Anterior cingulate cortex (tissue), 58 donors: ENCODE measurements at places on chromosomes 5 and 9.

DNA sequence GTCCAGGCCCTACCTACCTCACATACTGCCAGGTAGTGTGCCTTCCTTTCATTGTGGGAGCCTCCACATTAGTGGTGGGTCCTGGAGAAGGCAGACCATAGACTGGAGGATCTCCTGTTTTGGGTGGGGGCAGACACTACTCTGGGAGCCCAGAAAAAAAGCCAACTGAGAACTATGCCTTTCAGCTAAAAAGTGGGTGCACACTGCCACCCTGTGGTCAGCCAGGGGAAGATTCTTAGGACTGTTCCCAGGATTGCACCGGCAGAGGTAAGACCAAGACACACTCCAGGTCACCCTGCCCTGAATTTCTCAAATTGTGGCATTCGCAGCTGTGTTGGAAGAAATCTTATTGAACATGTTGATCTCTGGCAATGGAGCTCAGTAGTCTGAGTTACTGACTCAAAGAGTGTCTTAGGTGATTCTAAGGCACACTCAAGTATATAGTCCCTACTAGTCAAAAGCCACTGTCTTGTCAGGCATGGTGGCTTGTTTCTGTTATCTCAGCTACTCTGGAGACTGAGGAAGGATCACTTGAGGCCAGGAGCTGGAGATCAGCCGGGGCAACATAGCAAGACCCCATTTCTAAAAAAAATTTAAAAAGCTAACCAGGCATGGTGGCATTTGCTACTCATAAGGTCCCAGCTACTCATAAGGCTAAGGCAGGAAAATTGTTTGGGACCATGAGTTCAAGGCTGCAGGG is 3.6 kb downstream of the SIGMAR1 start:
- peak; percentile 68 for DNase-seq

DNA sequence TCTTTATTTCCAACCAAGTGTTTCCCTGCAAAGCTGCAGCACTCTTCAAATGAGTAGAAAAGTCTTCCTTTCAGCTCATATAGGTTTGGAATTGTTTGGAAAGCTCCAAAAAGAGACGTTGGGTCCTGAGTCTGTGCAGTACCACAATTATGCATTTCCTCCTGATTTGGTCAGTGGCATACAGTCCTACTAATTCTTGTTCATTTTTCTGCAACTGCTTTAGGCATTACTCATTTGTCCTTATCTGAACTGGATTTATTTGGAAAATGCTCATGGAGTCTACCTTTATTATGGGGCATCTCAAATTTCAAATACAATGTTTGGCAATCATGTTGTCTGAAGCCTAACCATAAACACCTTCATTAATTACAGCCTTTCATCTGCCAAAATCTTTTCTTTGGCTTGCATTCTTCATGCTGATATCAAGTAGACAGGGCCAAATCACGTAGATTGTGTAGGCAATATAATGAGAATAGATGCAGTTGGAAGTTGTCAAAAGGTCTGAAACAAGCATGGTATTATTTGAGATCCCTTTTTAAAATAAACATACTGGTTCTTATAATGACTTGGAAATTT is 232.8 kb downstream of the TLE1 start:
- DNase-seq: no peak

DNA sequence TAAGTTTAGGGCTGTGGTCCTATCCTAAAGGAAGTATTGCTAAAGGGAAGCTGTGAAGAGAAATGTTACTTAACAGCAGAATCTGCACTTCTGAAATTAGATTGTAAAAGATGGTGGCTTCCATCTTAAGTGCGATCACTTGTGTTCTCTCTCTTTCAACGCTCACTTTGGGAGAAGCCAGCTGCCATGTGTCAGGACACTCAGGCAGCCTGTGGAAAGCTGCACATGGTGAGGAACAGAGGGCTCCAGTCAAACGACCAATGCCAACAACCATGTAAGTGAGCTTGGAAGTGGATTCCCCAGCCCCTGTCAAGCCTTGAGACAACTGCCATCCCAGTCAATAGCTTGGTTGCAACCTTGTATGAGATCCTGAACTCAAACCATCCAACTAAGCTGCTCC is 51.7 kb upstream of the GLRX start:
- DNase-seq: no peak

DNA sequence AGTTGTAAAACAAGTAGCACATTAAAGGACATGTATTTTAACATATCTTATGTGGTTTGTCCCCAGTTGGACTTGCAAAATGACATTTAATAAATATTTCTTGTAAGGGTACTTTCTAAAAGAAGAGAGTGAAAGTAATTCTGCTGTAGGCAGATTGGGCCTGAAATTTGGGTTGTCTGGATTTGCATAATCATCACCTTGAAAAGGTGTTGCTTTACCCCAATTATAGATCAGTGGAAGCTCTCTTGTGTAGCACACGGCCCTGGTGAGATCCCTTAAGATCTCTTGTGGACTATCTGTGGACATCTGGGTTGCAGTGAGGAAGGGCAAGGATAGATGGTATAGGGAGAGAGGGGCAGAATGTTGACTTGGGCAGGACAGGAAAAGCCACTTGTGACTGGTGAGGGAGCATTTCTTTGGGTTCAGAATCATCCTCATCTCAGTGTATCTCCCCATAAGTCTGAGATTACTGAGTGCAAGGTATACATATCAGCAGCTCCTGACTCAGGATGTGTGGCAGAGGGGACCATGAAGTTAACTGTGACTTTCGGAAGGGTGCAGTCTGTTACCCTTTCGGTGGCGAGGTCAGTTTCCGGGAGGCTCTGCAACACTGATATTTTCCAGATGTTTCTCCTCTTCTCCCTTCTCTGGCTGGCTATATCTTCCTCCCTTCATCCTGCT is 2.0 kb upstream of the TNFAIP8 start:
- DNase-seq: no peak

GRCh38 chr5:151684690-151685361 is 1.9 kb downstream of the SPARC start:
- DNase-seq: no peak

DNA sequence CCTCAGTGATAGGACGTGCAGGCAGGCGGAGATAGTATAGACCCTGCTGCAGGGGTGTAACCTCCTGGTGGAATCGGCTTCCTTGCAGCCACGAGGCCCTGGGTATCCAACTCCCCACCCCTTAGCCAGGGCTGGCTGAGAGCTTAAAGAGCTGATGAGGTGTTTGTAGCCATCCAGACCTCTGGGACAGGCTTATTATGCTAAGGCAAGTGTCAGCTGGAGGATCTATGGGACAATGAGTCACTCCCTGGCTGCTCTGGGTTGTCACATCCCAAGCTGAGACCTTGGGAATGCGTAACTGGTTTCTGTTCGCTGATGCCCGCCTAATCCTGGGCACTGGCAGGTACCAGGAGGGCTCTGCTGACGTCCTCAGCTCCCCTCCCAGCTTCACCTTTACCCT is 38.9 kb downstream of the DAB2IP start:
- DNase-seq: no peak

- DNase-seq: no peak
These were observed 105.3 kb upstream of the LRRTM2 start for GRCh38 chr5:138980441-138980840.

- DNase-seq: no peak
These were observed 69.5 kb upstream of the HAND1 start for GRCh38 chr5:154547551-154547950.

- no peak for DNase-seq
These were observed 63.1 kb downstream of the RCL1 start for GRCh38 chr9:4855841-4856240.

DNA sequence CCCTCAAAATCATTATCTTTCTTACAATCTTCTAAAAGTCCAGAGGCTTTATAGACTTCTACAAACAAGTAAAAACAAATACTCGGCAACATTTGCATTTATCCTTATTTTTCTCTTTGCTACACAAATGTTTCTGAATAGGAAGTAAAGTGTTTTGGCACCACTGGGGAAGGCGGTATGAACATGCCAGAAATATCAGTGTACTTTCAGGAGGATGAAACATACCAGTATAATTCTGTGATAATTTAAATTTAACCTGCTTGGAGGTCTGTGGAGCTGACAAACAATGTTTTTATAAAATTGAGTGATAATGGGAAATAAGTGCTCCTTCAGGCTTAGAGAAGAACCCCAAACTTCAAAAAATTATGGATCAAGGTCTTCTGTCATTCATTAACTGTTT is 51.8 kb downstream of the MRPS27 start:
- no peak for DNase-seq

- no peak for DNase-seq
These were observed 4.8 kb upstream of the FAM240B start for GRCh38 chr9:38724754-38725153.

- no peak for DNase-seq
These were observed 58.9 kb downstream of the WWC1 start for GRCh38 chr5:168350315-168350714.

GRCh38 chr5:141524604-141525597 is 36.0 kb downstream of the PCDHGC5 start:
- DNase-seq: peak; percentile 84

GRCh38 chr9:28365020-28365640 is 791.8 kb upstream of the C9orf72 start:
- DNase-seq: no peak

- DNase-seq: no peak
These were observed 220.0 kb downstream of the PDE4D start for GRCh38 chr5:59673438-59674058.

- no peak for DNase-seq
These were observed 3.5 kb upstream of the PHYHD1 start for GRCh38 chr9:128917151-128917849.

GRCh38 chr9:96441798-96442445 is 8.0 kb upstream of the HABP4 start:
- no peak for DNase-seq

- no peak for DNase-seq
These were observed 641.6 kb downstream of the NR2F1-AS1 start for GRCh38 chr5:92939428-92939827.

DNA sequence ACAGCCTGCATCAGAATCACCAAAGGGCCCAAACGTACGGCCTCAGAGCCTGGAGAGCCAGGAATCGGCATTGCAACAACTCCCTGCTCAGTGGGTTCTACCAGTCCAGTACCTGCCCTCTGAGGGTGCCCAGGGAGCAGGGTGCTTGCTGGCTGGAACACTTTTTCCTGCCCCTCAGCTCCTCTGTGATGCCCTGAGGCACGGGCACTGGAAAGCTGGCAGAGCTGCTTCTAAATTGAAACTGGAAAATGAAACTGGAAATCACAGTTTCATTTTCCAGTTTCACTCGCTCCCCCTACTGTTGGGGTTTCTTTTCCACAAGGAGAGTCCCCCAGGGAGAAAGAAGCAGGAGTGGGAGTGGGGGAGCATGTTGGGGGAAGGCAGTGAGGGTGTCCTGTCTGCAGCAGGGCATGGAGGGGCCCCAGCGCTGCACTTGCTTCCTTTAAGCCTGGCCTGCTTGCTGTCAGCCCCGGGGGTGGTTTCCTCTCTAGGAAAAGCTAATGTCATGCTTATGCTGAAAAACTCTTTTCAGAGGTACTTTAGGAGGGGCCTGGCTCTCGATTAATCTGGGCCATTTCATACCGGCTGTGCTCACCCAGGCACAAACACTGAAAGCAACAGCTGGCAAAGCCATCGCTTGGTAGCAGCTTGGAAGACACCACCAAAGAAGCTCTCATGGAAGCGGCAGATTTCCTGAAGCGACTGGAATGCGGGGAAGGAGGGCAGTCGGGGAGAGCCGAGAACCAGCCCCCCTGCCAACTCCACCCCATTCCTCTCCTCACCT is 26.2 kb downstream of the IRF1 start:
- no peak for DNase-seq

- no peak for DNase-seq
These were observed 58.2 kb upstream of the CKS2 start for GRCh38 chr9:89252651-89253267.

- no peak for DNase-seq
These were observed 95.5 kb downstream of the LMX1B start for GRCh38 chr9:126709241-126709640.

DNA sequence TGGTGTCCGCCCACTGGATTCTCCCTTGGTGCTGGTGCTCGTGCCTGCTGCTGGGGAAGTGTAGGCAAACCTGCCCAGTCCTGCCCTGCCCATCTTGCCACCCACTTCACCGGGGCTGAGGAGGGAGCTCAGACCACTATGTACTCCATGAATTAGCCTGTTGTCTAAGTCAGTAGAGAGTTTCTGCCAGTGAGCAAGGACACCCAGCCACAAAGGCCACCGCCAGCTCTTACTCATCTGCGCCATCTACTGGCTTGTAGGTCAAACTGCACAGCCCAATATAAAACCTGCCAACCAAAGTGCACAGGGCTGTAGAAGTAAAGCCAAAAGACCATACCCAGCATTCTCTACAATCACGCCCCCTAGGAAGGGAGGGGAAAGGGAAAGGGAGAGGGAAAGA is 102.3 kb downstream of the GLIS3 start:
- DNase-seq: no peak

DNA sequence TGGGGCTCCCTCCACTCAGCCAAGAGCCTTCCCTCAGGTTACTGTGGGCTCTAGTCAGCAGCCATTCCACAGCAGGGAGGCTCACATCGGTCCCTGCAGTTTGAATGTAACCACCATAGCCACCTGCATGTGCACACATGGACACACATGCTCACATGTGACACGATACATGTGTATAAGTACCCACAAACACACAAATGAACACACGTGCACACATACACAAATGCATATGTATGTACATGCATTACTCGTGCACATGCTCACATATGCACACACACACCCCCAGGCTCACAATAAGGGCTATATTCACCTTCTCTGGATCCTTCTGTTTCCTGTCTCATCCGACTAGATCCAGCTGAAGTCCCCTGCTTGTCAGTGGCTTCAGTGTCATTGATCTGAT is 36.2 kb downstream of the UBE2QL1 start:
- no peak for DNase-seq

DNA sequence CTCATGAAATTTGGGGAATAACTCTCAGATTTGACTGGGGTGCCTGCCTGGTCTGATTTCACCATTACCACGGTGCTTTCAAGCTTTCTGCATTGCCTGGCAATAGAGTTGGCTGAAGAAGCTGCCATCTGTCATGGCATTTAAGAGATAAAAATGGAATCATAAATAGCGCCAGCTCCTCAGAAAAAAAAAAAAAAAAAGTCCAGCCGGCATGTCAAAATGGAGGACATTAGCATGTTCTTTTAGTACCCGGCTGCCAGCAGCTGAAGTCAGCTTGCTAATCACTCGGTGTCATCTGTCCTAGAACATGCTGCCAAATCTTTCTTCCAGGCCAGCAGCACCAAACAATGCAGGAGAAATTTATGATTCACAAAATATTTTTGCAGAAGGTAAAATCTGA is 57.7 kb upstream of the CER1 start:
- DNase-seq: no peak

GRCh38 chr9:104872656-104873488 is 55.1 kb downstream of the ABCA1 start:
- DNase-seq: no peak

GRCh38 chr9:35854091-35854762 is 16.0 kb downstream of the OR13J1 start:
- no peak for DNase-seq

DNA sequence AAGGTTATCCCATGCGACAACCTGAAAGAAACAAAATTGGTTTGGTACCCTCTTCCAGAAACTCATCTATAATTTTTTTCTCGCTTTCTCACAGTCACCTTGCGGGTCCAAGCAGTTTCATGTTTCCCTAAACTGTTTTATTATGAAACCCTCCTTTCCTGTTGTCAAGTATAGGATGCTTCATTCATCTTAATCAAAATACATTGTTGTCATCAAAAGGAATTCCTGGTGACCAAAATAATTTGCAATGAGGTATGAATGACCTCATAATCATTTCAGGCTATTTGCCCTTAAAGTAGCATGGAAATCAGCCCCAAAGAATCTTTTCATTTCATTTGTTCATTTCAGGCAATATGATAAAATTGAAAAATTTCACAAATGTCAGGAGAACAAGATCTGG is 503.0 kb downstream of the SPATA31D1 start:
- no peak for DNase-seq
